ENCODE measurements at places on chromosomes 6 and 20. TPM values are rescaled to one million over a fixed set of nuclear protein-coding genes. Genes with fewer than 3 reads are reported as not detected.

The FAM229B gene
- total RNA-seq: 0.70 TPM

The WFDC2 gene
- not detected for total RNA-seq

The DOK5 gene
- not detected for total RNA-seq

The SRSF3 gene
- 317 TPM for total RNA-seq

The ENPP5 gene
- total RNA-seq: 0.92 TPM

The PRDM13 gene
- not detected for total RNA-seq

The COL21A1 gene
- total RNA-seq: not detected

GRCh38 chr6:5783584-5784089 lies 223.1 kb downstream of the NRN1 start:
- H3K27ac ChIP-seq: no peak overlapping the region
- no peaks in the 10 kb centered on the region for H3K4me1 ChIP-seq
- DNase-seq: no peak
- no peaks in the 10 kb centered on the region for H3K27me3 ChIP-seq
- no peak overlapping the region for H3K4me3 ChIP-seq

- no peak overlapping the region for H3K4me3 ChIP-seq
- H3K4me1 ChIP-seq: no peaks in the 10 kb centered on the region
- no peak for DNase-seq
- H3K27ac ChIP-seq: no peak overlapping the region
- H3K36me3 ChIP-seq: no peaks in the 10 kb centered on the region
These were observed 61.1 kb downstream of the LRFN2 start for GRCh38 chr6:40526036-40526435.

DNA sequence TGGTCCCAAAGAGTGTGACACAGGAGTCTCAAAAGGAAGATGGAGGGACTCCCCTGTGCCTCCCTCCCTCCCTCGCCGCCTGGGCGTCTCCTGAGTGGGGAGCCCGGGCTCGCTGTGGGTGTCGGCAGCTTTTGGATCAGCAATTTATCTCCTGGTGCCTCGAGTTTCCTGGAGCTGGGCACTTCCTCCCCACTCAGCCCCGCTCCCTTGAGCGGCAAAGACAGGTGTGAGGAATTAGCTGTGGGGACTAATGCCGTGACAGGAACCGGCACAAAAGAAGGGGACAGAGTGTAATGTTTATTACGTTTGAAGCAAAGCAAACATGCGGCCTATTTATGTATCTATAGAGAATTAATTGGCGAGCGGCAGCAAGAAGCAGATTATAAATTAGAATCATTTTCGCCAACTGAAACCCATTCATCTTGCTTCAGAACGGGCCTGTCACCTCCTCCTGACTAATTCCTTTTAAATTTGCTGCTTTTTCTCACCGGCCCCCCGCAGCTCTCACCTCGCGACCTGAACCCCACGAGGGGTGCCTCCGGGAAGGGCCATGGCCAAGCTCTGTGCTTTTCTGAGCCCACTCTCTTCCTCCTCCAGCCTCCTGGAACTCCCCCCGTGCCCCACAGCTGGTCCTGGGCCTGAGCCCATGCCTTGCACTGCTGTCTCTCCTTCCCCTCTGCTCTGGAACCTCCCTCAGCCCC lies 8.8 kb upstream of the CDH22 start:
- no peak overlapping the region for H3K27ac ChIP-seq
- H3K36me3 ChIP-seq: no peaks in the 10 kb centered on the region
- DNase-seq: no peak

DNA sequence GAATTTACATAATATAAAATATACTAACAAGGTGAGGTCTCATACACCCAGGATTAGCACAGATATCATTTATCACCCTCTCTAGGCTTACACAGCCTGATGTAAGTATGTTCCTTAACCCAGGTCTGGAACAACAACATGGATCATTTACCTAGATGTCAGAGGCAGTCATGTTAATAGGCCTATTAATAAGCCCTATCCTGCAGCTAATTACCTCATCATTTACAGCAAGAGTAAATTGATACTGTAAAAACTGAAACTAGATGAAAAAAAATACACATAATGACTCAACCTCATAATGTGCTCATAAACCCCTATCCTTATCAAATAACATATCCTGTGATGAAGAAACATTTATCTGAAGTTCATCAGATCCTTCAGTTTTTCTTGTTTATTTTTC lies 334.3 kb upstream of the MANEA start:
- no peaks in the 10 kb centered on the region for H3K36me3 ChIP-seq
- no peaks in the 10 kb centered on the region for H3K27me3 ChIP-seq
- H3K27ac ChIP-seq: no peak overlapping the region

DNA sequence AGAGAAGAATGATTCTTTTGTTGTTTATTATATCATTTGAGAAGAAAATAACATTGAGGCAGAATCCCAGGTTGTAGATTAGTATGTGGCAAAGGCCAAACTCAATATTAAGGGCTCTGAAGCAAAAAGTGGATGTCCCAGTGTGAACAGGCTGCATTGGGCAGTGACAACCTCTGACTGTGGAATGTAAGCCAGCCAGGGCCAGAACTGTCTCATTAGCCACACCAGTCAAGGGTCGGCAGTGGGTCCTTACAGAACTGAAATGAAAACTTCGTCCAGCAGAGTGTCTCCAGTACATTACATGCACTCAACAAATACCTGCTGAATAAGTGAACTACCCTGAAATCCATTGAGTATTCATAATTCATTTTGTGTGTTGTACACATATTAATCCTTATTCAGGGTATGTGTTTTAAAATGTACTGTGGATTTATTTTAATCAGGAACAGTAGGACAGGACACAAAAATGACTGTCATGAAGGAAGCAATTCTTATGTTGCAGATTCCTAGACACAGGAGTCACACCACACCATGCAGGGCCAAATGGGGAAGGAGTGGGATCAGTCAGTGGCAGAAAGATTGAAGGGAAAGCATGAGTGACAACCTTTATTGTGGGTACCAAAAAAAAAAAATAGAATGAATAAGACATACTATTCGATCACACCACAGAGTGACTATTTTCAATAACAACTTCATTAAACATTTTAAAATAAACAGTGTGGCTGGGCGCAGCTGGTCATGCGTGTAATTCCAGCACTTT lies 64.9 kb upstream of the UTRN start:
- no peaks in the 10 kb centered on the region for H3K27me3 ChIP-seq
- no peak for DNase-seq
- H3K4me1 ChIP-seq: peaks cover 10% of the 10 kb centered on the region
- no peak overlapping the region for H3K27ac ChIP-seq
- H3K36me3 ChIP-seq: peaks cover 3% of the 10 kb centered on the region

DNA sequence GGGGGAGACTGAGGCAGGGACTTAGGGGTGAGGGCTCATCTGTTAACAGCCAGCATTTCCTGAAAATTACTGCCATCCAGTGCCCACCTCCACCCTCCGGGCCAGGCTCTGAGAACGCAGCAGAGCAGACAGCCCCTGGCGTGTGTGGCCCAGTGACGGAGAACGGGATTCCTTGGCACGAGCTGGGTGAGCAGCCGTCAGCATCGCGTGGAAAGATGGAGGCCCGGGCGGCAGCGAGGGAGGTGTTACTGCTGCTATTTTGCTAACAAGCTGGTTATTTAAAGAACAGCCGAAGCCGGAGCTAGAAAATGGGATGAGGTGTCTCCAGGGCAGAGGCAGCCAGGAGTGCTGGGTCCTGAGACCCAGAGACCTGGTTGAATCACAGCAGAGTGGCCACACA lies 62.7 kb downstream of the DLGAP4 start:
- DNase-seq: no peak
- H3K4me3 ChIP-seq: no peak overlapping the region
- no peaks in the 10 kb centered on the region for H3K36me3 ChIP-seq
- H3K27me3 ChIP-seq: no peaks in the 10 kb centered on the region
- no peak overlapping the region for H3K27ac ChIP-seq
- H3K4me1 ChIP-seq: no peaks in the 10 kb centered on the region

GRCh38 chr6:13241364-13241763 lies 87.0 kb downstream of the TBC1D7 start:
- no peaks in the 10 kb centered on the region for H3K27me3 ChIP-seq
- no peaks in the 10 kb centered on the region for H3K36me3 ChIP-seq
- DNase-seq: no peak
- no peak overlapping the region for H3K27ac ChIP-seq

GRCh38 chr20:53097371-53097770 lies 125.2 kb downstream of the TSHZ2 start:
- no peak for DNase-seq
- H3K27me3 ChIP-seq: no peaks in the 10 kb centered on the region
- H3K27ac ChIP-seq: no peak overlapping the region

DNA sequence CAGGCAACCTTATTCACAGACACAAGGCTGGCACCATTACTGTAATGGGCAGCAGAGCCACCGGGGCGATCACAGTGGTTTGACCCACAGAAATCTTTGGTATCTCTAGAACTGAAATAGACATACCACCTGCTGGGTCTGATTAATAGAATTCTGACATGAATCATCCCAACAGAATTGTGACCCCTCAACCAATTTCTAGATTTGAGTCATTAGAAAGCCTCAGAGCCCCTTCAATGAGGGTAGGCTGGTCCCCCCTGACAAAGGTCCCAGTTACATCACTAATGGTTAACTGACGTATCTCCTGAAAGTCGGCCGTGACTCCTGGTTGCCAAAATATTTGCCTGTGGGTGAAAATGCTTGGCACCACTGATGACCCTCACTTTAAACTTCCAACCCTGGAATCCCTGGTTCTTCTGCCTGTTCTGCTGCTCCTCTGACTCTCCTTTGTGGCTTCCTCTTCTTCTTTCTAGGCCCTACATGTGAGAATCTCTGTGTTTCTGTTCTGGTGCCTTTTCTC lies 124.9 kb upstream of the ARID1B start:
- no peak for DNase-seq
- H3K4me3 ChIP-seq: no peak overlapping the region
- H3K4me1 ChIP-seq: no peaks in the 10 kb centered on the region
- no peak overlapping the region for H3K27ac ChIP-seq
- H3K36me3 ChIP-seq: no peaks in the 10 kb centered on the region

DNA sequence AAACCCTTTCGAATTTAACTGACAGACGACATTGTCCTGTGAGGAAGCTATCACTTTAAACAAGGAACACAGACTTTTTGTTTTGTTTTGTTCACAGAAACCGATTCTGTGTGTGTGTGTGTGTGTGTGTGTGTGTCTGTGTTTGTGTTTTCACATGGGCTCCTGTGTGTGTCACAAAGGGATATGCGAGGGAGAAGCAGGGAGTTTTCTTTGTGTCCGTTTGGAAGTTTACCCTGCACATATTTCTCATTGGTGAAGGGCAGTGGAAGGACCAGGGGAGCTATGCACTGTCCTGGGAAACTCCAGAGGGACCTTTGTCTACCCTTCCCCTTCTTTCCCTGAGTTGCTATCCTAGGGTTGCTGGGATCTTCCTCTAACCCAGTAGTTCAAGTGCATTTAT lies 17.7 kb downstream of the POM121L2 start:
- no peak overlapping the region for H3K4me3 ChIP-seq
- H3K27ac ChIP-seq: no peak overlapping the region
- H3K4me1 ChIP-seq: no peaks in the 10 kb centered on the region
- no peak for DNase-seq
- H3K36me3 ChIP-seq: no peaks in the 10 kb centered on the region
- H3K27me3 ChIP-seq: peaks cover 22% of the 10 kb centered on the region

DNA sequence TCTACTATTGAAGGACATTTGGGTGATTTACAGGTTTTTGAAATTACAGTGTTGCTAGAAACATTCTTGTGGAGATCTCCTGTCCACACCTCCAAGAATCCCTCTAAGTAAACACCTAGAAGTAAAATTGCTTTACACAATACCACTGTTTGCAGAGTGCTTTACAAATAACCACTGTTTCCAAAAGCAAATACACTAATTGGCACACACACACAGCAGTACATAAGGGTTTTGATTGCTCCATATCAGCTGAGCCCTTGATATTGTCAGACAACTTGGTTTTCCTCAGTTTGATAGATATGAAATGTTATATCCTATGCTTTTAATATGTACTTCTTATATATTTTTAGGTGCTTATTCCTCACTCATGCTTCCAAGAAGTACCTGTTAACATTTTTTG lies 6.3 kb downstream of the HMGN4 start:
- H3K4me1 ChIP-seq: peaks cover 3% of the 10 kb centered on the region
- no peak for DNase-seq
- peaks cover 17% of the 10 kb centered on the region for H3K36me3 ChIP-seq

GRCh38 chr20:43947316-43947710 lies 32.7 kb downstream of the TOX2 start:
- peaks cover 50% of the 10 kb centered on the region for H3K4me1 ChIP-seq
- no peak overlapping the region for H3K27ac ChIP-seq
- H3K27me3 ChIP-seq: peaks cover 2% of the 10 kb centered on the region
- no peak overlapping the region for H3K4me3 ChIP-seq
- DNase-seq: no peak
- no peaks in the 10 kb centered on the region for H3K36me3 ChIP-seq

GRCh38 chr20:36275011-36275410 lies 31.1 kb upstream of the DLGAP4 start:
- H3K4me3 ChIP-seq: no peak overlapping the region
- H3K4me1 ChIP-seq: no peaks in the 10 kb centered on the region
- DNase-seq: no peak
- no peaks in the 10 kb centered on the region for H3K27me3 ChIP-seq
- no peaks in the 10 kb centered on the region for H3K36me3 ChIP-seq

DNA sequence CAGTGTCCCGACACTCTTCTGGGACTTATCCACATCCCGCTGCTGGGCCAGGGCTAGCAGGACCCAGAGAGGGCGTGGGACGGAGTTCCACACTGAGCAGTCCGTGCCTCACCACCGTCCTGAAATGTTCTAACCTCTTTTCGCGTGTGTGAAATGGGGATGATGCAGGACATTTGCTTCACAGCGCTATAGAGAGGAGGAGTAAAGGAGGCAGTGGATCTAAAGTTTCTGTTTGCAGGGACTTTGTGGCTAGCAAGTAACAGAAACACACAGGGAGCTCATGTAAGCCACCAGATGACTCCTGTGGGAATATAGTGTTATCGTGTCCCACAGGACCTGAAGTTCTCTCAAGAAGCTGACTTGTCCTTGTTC lies 634 bp downstream of the ITPA start:
- H3K27ac ChIP-seq: peak overlapping the region; percentile 85
- H3K4me1 ChIP-seq: peaks cover 14% of the 10 kb centered on the region
- DNase-seq: no peak

- no peak overlapping the region for H3K4me3 ChIP-seq
- no peaks in the 10 kb centered on the region for H3K27me3 ChIP-seq
- no peak overlapping the region for H3K27ac ChIP-seq
- no peaks in the 10 kb centered on the region for H3K4me1 ChIP-seq
- H3K36me3 ChIP-seq: no peaks in the 10 kb centered on the region
These were observed 257.7 kb upstream of the CDYL start for GRCh38 chr6:4518506-4518905.

DNA sequence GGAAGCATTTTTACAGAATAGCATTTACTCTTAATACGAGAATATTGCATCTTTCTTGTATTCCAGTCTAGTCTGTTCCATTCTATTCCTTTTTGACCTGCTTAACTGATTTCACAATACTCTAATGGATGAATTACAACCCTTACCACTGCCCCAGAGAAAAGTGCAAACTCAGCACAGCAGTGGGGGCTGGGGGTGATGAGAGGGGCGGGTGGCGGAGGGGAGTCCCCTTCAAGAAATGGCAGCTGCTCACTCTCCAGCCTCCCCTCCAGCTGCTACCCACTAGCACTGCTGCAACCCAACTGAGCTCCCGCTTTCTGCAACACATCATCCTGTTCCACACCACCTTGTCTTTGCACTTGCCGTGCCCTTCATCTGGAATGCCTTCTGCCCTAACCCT lies 30.1 kb downstream of the PIM1 start:
- no peak for DNase-seq
- H3K4me3 ChIP-seq: no peak overlapping the region
- H3K27ac ChIP-seq: no peak overlapping the region
- H3K4me1 ChIP-seq: peaks cover 21% of the 10 kb centered on the region
- H3K27me3 ChIP-seq: no peaks in the 10 kb centered on the region
- H3K36me3 ChIP-seq: no peaks in the 10 kb centered on the region
